Stimulated activated naive CD8-positive, alpha-beta T cell treated with anti-CD3 and anti-CD28 coated beads, Interleukin-15, Interleukin-2, amounts not matched to agents 100 U/mL and 50 U/mL, for 24 hours (primary cell): ENCODE measurements at places on chromosomes 2 and 18.

- peak; percentile 59 for DNase-seq
Observed at GRCh38 chr2:10036095-10036884, 7.1 kb upstream of the KLF11 start.

DNA sequence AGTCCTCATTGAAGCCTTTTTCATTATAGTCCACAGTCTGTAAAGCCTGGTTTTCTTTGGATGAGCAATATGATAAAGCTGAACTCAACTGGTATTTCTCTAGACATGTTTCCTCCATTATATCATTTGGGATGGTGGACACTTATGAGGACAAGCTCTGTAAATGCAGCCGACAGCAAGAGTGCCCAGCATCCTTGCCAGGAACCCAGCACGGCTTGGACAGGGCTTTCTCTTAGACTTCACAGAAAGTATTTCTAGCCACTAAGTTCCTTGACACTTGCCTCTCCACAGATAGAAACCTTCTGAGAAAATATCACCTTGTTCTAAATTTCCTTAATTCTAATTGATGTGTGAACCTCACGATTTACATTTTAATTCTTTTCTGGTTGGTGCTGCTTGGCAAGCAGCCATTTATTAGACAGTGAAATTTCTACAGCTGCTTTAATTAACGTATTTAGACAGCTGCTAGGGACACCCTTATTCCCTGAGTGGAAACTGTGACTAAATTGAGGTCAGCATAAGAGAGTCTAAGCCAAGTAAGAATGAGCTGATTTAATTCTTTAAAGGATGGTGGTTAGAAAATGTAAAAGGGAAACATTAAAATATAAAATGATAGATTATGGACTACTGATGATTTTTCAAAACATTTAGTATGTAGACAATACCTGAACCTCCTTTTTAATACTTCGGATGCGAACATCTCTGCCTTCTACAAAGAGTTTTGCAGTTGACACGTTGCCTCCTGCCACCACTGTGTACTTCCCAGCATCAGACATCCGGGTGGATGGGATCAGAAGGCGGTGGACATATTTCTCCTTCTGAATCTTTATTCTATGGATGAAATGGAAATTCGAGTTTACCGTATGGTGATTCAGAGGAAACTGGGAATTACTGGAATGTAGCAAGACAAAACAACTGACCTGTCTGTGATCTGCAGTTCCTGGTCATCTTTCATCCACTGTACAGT lies 39.8 kb downstream of the TTN start:
- DNase-seq: no peak

- DNase-seq: peak; percentile 66
Observed at GRCh38 chr18:3450012-3450798, at the start of gene TGIF1. Gene TGIF1, plus strand, starts transcription at chr18:3450172. Its CDS starts 318 bp downstream, at chr18:3450490.

GRCh38 chr18:73983970-73984369 lies 163.7 kb downstream of the FBXO15 start:
- DNase-seq: no peak

DNA sequence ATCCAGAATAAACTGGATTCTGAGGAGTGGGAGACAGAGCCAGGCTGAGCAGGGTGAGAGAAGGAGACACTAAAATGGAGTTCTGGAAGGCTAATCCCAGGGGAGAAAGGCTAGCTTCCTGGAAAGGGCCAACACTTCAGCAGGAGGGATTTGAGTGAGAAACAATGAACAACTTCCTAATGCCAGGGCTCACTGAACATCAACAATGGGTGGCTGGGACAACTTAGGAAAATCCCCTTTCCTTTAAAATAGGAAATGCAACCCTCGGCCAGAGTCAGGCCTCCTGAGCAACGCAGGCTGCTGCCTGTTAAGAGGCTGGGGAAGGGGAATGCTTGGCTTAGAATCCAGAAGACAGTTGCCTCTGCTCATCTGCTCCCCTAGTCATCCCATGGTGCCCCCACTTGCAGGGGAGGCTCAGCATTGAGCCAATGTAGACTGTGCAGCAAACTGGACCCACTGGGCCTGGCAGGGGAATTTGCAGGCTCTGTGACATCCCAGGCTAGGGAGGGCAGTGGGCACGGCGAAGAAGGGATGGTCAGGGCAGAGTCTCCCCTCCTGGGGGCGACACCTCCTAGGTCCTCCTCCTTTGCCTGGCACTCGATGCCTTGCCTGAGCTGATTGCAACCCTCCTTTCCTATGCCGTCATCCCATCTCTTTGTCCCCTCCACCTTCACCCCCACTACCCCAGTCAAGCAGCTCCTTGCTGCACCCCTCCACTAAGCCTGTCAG lies 182.5 kb downstream of the TNS1 start:
- no peak for DNase-seq

GRCh38 chr18:79917853-79918614 lies 33.4 kb downstream of the SLC66A2 start:
- DNase-seq: no peak

DNA sequence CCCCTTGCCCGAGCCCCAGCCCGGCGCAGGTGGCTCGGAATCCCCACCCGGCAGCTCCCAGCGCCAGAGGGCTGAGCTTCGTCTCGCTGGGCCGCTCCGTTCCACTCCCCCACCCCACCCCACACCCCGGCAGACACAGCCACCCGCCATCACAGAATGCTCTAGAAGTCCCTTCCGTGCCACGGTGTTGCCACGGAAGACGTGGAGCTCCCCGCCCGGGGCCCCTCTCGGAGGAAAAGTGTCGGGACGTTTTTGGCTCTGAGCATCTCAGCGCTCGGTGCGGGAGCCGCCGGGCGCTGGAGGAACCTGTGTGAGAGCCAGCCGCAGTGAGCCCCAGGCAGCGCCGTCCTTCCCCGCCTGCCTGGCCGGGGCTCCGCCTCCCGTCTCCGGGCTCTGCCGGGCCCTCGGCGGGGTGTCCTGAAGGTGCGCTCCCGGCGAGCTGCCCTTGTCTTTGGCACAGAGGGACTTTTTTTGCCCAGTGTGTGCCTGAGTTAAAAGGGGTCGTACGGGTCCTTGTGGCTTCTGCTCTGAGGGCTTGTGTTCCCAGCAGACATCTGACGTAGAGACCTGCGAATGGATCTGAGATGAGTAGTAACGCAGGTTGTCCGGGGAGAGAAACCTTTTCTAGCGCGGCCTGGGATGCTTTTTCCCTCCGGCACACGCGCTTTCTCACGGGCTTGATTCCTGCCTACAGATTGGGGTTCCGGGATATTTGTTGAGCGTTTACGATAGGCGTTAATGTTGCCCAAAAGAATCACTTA lies 1.8 kb downstream of the ZCCHC2 start:
- peak; percentile 67 for DNase-seq

GRCh38 chr2:222652491-222653255 lies 3.2 kb downstream of the FARSB start:
- DNase-seq: no peak

- no peak for DNase-seq
Observed at GRCh38 chr2:159471340-159471739, 145.0 kb downstream of the BAZ2B start.

DNA sequence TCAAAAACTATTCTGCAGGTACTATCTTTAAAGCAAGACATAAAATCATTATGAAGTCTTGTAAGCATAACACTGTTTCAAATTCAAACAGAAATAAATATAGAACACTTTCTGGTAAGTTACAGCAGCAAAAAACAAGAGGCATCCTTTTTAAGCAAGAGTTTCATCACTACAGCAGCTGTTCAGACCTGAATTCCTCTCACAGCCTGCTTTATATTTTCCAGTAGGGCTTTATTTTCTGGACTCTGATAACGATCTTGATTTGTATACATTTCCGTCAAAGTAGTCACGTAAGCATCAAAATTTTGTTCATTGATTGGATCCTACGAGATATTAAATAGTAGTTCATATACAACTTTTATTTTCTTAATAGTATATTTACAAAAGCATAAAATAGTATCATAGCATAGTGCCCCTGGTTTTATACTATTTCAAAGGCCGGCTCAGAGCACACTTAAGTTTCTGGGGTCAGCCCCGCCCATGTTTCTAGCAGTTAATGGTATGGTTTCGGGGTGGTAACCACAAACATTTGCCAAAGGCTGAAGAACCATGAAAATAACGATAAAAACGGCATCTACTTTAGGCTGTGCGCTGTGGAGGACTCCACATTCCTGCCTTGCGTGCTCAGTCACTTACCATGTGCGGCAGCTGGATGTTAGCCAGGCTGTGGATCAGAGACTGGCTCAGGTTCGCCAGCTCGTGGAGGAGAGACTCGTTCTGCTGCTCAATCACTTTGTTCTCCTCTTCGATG lies 47.5 kb upstream of the PXDN start:
- DNase-seq: no peak

GRCh38 chr18:46677611-46678010 lies 20.6 kb upstream of the LOXHD1 start:
- no peak for DNase-seq

DNA sequence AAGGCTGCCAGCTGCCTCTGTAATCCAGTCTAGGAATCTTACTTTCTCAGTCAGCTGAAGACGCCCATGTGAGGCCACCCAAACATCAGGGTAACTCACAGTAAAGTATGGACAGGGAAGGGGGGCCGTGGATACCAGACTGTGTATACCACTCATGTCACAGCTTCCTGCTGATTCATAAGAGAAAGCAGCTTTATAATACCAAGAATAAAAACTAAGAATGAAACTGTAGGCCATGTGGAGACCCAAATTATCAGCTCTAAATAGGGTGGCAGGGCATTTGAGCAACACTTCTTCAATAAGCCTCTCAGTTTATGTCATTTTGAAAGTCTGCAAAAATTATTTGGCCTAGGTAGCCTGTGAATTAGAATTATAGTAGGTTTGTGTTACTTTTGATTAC lies 115.0 kb upstream of the CDCA7 start:
- DNase-seq: peak; percentile 25

DNA sequence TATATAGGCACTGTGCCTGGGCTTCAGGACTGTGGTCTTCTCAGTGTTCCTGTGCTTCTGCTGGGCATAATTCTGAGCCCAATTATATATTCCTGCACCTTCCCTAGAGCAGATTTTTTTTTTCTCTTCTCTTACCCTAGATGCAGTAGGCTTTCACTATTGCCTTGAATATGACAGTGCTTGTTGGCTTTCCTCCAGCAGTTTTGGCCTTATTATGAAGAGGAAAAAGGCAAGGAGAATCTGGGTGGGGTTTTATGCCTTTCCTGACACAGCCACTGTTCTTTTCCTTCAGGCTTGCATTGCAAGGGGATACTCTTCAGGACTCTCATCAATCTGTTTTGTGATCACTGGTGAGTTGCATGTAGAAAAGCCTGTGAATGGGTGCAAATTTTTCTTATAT lies 221.9 kb upstream of the CELF4 start:
- no peak for DNase-seq

GRCh38 chr2:57720728-57721627 lies 325.6 kb upstream of the VRK2 start:
- peak; percentile 41 for DNase-seq

- DNase-seq: no peak
Observed at GRCh38 chr18:77550625-77551024, 301.0 kb downstream of the GALR1 start.

- no peak for DNase-seq
Observed at GRCh38 chr2:39991298-39991697, 212.2 kb upstream of the THUMPD2 start.

DNA sequence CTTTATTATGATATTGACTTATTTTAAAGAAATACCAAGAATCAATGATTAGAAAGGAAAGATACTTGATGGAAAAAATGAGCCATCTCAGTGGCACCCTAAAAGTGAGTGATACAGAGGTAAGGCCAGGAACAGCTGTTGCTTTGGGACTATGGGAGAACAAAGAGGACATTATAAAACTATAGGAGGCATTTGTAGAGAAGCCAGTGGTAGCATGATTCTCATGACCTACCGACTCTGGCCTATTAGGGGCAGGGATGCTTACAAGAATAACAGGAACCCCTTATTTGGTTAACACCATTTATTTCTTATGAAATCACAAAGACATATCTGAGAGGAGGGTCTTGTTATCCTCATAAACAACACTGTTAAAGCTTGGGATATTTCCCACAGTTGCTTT lies 162.2 kb downstream of the RIT2 start:
- no peak for DNase-seq

DNA sequence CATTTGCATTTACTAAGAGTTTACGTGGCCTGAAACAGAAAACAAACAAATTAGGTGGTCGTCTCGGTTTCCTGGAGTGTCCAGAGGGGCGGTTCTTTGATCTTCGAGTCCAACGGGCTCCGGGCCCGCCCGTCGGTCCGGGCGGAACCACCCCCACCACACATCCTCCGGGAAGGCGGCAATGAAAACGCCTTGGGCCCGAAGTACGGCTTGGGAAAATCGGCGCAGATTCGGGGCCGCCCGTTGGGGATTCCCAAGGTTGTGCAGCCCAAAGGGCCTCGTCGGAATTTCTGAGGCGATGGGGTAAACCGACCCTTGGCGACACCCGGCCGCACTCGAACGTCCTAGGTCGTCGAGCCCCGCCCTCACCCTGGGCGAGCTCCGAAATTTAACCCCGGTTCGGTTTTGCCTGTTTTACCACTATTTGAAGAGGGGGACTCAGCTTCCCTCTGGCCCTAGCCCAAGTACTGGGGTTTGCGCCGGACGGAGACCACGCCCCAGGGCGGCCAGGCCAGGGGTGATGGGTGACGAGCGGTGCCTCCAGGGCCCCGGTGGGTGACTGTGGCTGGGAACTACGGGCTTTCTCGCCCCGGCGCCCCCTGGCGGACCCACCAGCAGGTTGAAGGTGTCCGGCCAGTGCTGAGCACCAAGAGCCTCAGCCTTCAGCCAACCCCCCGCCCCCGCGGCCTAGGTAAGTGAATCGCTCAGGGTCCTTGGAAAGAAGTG lies 1.9 kb upstream of the CFAP53 start:
- peak; percentile 88 for DNase-seq

DNA sequence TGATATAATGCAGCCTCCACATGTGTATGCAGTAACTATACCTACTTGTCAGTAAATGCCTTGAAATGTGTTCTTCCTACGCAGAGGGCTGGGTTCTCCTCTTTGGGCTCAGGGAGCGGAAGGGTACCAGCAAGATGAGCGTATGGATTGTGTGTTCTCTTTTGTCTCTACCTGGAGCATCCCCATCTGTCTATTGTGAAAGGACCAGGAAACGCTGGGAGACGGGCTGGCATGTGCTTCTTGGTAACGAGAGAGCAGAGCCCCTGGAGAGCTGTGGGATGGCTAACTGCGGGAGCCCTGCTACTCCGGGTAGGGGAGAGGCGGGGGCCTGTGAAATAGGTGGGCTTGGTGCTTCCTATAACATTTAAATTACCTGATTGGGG lies 80.9 kb downstream of the BCL2 start:
- no peak for DNase-seq

GRCh38 chr2:200319548-200320337 lies 13.2 kb downstream of the SPATS2L start:
- DNase-seq: no peak

GRCh38 chr2:236505648-236506047 lies 64.0 kb upstream of the ACKR3 start:
- DNase-seq: no peak

DNA sequence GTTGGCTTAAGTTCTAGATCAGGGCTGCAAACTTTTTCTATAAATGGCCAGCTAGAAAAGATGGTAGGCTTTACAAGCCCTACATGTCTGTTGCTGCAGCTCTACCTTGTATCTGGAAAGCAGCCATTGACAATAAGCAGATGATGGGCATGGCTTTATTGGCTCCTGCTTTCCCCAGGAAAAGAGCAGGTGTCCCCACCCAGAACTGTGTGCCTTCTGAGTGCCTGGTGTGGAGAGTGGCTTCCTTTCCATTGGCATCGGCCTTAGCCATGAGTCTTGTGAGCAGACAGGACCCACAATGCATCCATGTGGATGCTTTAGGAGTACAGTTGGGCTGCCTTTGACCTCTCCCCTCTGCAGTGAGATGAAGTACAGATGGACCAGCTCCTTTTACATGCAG lies 120.2 kb downstream of the CD8B2 start:
- no peak for DNase-seq
